ENCODE measurements at places on chromosomes 5 and 9.
A peak's percentile ranks its signal among the peaks of the same experiment; 100 is the strongest.

DNA sequence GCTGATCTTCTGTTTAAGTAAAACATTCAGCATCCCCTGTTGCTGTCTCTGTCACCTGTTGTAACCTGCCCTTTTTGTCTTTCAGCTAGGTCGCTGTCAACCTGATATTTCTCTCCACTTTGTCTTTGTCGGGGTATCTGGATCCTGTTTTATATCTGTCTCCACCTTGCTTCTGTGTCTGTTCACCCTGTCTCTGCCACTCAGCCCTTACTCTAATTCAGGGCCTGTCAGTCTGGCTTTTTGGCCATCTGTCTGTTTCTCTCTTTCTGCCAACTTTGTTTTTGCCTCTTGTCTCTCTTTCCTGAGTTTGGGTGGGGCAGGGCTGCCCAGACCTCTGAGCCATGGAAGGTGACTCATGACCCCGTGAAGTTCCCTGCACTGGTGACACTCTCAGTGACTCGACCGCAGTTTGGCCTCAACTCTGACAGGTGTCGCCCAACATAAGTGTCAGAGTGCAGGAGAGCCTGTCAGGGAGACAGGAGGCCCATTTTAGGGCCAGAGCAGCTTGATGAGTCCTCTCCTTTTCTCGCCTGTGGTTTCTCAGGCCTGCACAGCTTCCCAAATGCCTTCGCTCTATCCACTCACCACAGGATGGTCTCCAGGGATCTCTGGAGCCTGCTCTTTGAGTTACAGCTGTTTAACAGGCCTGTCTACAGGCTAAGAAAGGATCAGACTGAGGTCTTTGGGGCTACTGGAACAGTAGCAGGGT lies 868 bp downstream of the ZBTB43 start:
- DNase-seq = peak; percentile 75

GRCh38 chr5:80219391-80219790 lies 36.5 kb downstream of the SERINC5 start:
- no peak for DNase-seq

DNA sequence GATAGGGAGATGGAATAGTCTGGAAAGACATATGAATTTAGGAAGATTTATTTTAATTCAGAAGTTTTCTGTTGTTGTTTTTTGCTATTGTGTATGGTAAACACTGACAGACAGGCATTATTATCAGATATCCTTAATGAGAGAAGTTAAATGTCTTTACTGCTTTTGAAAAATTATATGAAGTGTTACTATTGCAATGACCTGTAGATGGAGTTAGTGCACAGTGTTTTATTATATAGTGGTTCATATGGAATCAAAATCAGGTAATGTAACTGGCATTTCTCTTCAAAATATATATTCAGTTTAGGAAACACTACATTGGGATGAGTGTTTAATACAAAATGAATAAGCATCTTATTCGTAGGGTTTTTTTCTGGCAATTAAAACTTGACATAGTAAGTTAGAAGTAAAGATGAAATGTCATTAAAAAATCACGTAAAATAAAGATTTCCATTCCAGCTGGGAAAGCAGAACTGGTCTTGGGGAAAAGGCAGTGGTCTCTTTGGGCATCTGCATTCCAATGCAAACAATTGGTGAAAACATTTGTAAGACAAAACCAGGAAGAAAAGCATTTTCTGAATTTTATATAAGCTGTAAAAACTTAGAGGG lies 3.9 kb downstream of the GABRA1 start:
- no peak for DNase-seq

- DNase-seq = peak; percentile 81
These were observed 11.0 kb upstream of the EXOSC2 start for GRCh38 chr9:130682421-130683121.

- DNase-seq = no peak
These were observed 970.9 kb downstream of the EFNA5 start for GRCh38 chr5:106699796-106700195.

GRCh38 chr5:6838736-6839135 lies 125.5 kb downstream of the TENT4A start:
- DNase-seq = no peak

GRCh38 chr5:181121675-181122561 lies 9.1 kb downstream of the OR2V1 start:
- no peak for DNase-seq

DNA sequence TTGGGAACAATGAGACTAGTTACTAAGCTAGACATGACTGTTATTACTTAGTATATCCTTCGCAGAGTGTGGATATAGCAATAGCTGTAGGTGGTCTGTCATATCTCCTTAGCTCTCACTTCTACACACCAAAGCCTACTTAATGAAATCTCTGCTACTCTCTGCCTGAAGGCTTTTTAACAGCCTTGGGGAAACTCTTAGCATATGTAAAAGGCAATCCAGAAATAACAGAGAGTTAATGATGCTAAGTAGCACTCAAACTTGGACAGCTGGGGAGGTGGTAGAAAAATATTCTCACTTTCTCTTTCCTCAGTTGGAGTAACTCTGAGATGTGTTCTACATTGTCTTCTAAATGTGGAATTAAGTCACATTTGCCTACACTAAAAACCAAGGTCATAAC lies 30.2 kb upstream of the C6 start:
- no peak for DNase-seq
